ENCODE measurements at places on chromosomes 1 and 21. TPM values are rescaled to one million over a fixed set of nuclear protein-coding genes. Genes with fewer than 3 reads are reported as not detected.

- no peak for DNase-seq
These were observed 195.7 kb downstream of the DYRK1A start for GRCh38 chr21:37561941-37562919.

DNA sequence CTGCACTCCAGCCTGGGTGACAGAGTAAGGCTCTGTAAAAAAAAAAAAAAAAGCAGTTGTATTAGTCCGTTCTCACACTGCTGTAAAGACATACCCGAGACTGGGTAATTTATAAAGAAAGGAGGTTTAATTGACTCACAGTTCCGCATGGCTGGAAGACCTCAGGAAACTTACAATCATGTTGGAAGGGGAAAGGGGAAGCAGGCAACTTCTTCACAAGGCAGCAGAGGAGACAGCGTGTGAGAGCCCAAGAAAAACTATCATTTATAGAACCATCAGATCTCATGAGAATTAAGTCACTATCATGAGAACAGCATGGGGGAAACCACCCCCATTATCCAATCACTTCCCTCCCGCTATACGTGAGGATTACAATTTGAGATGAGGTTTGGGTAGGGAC, 151.7 kb upstream of the NR5A2 start:
- no peak for DNase-seq

- no peak for DNase-seq
These were observed 11.7 kb downstream of the TNFRSF1B start for GRCh38 chr1:12178511-12178910.

GRCh38 chr1:28111157-28111556, 22.7 kb upstream of the EYA3 start:
- DNase-seq: no peak

DNA sequence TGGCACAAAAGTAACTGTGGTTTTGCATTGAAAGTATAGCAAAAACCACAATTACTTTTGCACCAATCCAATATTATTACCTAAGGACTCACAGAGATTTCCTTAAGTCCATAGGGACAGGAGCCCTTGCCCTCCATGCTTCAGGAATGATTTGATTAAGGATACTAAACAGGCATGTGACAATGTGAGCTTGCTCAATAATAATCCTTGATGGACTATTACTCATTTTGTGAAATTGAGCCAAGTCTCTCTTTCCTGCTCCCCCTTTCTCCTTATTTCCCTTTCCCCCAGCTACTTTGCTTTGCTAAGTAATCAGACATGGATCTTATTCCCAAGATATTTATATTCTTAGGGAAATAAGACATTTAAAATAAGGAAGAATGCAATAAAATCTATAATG, 21.6 kb upstream of the RGL1 start:
- no peak for DNase-seq

GBP7 gene
- not detected for total RNA-seq

TEDDM1 gene
- total RNA-seq: not detected

GRCh38 chr1:160117709-160118183, 2.2 kb downstream of the ATP1A2 start:
- peak; percentile 74 for DNase-seq

CFHR3 gene
- total RNA-seq: 3.0 TPM

GRCh38 chr1:15049067-15049466, 104.5 kb upstream of the TMEM51 start:
- no peak for DNase-seq

MAP3K21 gene
- 44.5 TPM for total RNA-seq

PPFIA4 gene
- total RNA-seq: 7.4 TPM

CFHR1 gene
- total RNA-seq: not detected

DNA sequence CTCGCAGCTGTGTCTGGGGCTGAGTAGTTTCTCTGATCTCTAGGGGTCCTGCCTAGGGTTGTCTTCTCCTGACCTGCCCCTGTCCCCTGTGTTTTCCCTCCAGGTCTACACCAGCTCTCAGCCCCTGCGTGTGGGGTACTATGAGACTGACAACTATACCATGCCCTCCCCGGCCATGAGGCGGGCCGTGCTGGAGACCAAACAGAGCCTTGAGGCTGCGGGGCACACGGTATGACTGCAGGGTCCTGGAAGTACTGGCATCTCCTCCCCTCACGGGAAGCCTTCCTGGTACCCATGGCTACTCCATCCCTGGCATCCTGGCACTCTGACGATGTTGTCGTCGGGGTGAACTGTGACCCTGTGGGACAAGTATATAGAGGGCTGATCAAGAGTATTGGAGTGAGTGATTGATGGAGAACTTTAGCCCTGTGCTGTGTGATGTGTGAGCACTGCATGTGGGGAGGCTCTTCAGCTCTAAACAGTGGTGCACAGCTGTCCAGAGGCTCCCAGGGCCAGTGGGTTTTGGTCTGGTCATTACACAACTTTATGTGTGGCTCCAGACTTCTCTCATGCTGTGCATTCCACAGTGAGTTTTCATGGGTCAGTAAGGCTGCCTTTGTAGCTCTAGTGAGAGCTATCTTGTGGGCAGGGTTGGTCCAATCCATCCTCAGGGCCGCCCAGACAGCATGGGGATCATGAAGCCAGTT, 14.4 kb downstream of the FAAH start:
- DNase-seq: no peak

DNA sequence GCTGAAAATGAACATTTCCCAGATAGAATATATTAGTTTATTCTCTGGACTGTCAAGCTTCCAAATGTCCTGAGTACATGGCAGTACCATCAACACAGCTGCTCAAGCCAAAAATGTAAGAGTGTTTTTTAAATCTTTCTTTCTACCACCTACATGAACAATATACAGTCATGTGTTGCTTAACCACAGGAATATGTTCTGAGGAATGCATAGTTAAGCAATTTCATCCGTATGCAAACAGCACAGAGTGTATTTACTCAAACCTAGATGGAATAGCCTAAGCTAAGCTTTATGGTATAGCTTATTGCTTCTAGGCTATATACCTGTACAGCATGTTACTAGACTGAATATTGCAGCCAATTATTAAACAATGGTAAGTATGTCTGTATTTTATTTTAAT, 561.9 kb upstream of the ADGRL4 start:
- no peak for DNase-seq

DNA sequence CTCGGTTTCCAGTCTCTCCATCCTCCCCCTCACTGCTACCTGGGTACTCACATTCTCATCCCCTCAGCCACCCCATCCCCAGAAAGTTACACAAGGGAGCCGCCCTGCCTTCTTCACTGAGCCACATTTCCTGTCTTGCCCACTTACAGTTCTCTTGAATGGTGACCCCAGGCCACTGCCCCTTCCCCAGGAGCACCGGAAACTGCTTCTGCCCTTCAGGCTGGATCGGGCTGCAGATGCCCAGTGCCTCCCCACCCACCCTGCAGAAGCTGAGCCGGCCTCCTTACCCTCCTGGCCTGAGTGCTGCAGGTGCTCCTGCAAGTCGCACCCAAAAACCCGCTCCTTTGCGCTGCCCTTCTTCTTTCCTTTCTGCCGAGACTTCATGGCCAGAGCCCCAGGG, 450 bp downstream of the ARHGAP30 start:
- DNase-seq: no peak

GRCh38 chr21:34647555-34647954, 21.2 kb upstream of the CLIC6 start:
- DNase-seq: no peak

GRCh38 chr1:241250465-241250864, 106.5 kb downstream of the RGS7 start:
- DNase-seq: no peak

- no peak for DNase-seq
These were observed 35.1 kb downstream of the NUAK2 start for GRCh38 chr1:205286335-205286950.

SYT14 gene
- total RNA-seq: 10.6 TPM

PCBP3 gene
- 8.0 TPM for total RNA-seq

GRCh38 chr1:56688522-56689026, 43.5 kb downstream of the PRKAA2 start:
- DNase-seq: peak; percentile 17

HIVEP3 gene
- 1.8 TPM for total RNA-seq

- DNase-seq: no peak
These were observed 79.2 kb upstream of the TNR start for GRCh38 chr1:175822580-175822979.

CNKSR1 gene
- total RNA-seq: 23.1 TPM

- no peak for DNase-seq
These were observed 35.8 kb downstream of the NCAM2 start for GRCh38 chr21:21034036-21034435.

NFYC gene
- 51.0 TPM for total RNA-seq

- no peak for DNase-seq
These were observed 38.0 kb downstream of the LAMC1 start for GRCh38 chr1:183061194-183061593.

CLCA4 gene
- not detected for total RNA-seq

UTS2 gene
- 0.35 TPM for total RNA-seq

DNA sequence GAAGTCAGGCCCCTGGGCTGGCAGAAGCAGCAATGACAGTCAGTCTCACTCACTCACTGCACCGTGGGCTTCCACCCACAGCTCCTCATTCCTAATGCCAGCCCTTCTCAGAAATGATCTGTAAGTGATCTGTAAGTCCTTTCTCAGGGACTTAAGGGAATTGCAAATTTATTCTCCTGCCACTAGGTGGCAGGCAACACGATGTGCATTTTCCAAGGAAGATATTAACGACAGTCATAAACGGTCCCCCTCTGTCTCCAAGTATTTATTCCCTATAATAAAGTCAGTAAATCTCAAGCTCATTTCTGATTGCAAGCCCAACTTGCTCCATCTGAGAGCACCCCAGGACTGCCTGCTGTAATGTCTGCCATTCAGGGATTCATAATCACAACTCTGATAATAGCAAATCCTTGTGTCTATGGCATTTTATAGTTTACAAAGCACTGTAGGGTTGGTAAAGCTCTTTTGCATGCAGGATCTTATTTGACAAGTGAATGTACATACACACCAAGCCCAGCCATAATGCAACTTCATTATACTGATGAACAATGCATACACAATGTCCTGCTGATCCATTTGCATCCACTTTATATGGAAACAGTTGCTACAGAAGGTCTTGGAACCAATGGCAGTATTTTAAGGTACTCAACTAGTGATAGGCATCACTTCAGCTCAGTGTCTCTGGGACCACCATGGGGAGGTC, 380.5 kb upstream of the CAMK1G start:
- peak; percentile 48 for DNase-seq

- DNase-seq: no peak
These were observed 93.2 kb downstream of the DSCAM start for GRCh38 chr21:40753756-40754155.

ROR1 gene
- 94.3 TPM for total RNA-seq

DNA sequence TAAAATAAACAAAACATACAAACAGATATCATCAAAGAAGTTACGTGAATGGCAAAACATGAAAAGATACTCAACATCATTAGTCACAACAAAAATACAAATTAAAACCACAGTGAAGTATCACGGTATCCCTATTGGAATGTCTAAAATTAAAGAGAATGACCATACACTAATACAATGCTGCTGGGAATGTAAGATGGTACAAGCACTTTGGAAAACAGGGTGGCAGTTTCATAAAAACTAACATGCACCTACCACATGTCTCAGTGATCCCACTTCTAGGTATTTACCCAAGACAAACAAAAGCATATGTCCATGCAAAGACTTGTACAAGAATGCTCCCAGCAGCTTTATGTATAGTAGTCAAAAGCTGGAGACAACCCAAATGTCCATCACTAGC, 69.1 kb downstream of the HSF2BP start:
- no peak for DNase-seq

DNA sequence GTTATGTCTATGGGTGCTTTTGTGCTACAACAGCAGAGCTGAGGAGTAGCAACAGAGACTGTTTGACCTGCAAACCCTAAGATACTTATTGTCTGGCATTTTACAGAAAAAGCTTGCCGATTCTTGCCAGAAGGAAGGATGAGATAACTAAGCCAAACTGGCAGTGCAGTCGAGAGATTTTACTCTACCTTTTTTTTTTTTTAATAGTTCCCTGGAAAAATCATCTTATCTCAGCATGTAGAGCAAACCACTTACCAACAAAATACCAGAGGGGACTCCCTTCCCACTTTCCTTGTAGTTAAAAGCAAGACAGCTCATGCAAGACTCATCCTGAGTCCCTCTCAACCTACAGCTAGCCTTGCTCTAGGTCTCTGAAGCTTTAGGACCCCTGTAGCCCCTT, 132.9 kb downstream of the SYT2 start:
- DNase-seq: no peak

DNA sequence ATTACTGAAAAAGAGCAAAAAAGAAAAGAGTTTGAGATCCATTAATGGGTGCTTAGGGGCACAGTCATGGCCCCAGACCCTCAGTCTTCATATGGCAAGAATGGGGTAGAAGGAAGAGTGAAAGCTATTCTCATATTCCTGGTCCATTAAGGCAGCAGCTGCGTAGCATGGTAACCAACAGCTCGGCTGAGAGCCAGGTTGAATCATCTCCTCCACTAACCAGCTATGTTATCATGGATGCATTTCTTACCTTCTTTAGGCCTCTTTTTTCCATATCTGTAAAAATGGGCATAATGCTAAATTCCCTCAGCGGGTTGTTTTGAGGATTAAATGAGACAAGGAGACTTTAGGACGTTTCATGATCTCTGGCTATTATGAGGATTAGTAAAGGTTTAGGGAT, 15.0 kb upstream of the SARS1 start:
- DNase-seq: no peak

DNA sequence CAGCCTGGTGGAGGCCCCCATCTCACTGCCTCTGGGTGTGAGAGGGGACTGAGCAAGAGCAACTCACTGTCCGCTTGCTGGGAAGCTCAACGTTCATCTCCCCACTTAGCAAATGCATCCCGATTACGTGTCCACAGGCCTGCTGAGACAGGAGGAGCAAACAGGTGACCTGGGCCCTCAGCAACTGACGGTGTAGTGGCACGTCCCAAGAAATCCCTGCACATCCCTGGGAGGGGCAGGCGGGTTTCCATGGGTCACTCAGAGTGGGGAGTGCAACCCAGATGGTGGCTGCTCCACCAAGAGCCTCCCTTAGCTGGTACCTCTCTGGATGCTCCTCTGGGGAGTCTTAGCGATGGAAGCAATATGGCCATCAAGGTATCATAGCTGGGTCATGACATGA, 229.4 kb downstream of the DYRK1A start:
- DNase-seq: no peak

DNA sequence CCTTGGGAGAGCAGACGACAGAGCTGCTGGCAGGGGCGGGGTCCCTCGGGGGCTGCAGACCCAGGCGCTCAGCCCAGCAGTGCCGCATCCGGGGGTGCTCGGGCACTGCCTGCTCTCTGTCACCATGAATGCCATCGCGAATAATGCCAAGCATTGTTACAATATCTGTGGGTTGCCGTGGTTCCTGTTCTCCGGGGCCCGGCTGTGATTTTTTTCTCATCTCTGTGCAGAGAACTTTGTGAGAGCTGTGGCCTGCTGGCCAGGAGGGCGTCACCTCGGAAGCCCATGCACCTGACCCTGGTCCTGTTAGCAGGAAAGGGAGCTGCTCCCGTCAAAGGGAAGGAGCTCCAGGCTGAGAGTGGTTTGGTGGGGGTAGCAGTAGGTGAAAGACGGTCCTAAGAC, 70.4 kb downstream of the PRDM16 start:
- DNase-seq: no peak

- peak; percentile 22 for DNase-seq
These were observed 55.8 kb upstream of the RC3H1 start for GRCh38 chr1:174077749-174078490.

VWA5B1 gene
- 0.26 TPM for total RNA-seq

OR2M3 gene
- total RNA-seq: not detected

Measured in H7 (cell line).